ENCODE measurements at places on chromosomes 13 and 19. TPM values are rescaled to one million over a fixed set of nuclear protein-coding genes. Genes with fewer than 3 reads are reported as not detected.
A peak's percentile ranks its signal among the peaks of the same experiment; 100 is the strongest.

PRKCG gene
- not detected for total RNA-seq

DNA sequence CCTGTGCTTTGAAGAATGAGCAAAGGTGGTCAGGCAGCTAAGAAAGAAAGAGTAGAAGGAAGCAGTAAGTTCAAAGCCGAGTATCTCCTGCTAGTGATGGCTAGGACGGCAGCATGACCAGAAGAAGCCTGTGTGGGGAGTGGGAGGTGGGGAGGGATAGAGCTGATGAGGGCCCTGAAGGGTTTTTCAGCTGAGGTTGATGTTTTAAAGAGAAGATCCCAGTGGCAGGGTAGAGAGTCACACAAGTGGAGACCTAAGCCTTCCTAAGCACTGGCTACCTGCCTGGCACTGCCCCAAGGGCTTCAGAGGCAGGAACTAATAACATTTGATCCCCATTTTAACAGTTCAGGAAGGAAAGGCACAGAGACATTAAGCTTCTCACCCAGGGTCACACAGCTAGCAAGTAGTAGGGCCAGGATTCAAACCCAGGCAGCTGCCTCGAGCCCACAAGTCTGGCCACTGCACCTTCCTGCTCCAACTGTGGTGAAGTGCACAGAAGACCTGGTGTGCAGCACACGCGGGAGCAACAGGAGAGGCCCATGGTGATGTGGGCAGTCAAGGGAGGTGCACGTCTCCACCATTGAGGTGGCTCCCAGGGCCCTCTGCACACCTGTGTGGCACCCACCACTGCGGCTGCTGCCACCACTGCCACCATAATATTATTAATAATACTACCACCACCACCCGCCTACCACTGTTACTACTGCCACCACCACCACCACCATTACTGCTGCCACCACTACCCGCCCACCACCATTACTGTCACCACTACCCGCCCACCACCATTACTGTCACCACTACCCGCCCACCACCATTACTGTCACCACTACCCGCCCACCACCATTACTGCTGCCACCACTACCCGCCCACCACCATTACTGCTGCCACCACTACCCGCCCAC, 22.1 kb downstream of the CUL4A start:
- H3K4me3 ChIP-seq = no peak overlapping the region
- H3K27ac ChIP-seq = no peak overlapping the region
- no peak for DNase-seq
- H3K4me1 ChIP-seq = no peaks in the 10 kb centered on the region

- H3K27ac ChIP-seq = peak overlapping the region; percentile 57
- H3K4me1 ChIP-seq = no peaks in the 10 kb centered on the region
- H3K27me3 ChIP-seq = no peaks in the 10 kb centered on the region
- DNase-seq = peak; percentile 89
- H3K36me3 ChIP-seq = peaks cover 16% of the 10 kb centered on the region
- H3K4me3 ChIP-seq = peak overlapping the region; percentile 32
These were observed 24.8 kb downstream of the ZNF473 start for GRCh38 chr19:50050406-50051227.

- no peaks in the 10 kb centered on the region for H3K36me3 ChIP-seq
- H3K27me3 ChIP-seq = no peaks in the 10 kb centered on the region
- no peak for DNase-seq
- H3K27ac ChIP-seq = no peak overlapping the region
- H3K4me3 ChIP-seq = no peak overlapping the region
- peaks cover 16% of the 10 kb centered on the region for H3K4me1 ChIP-seq
These were observed 39.8 kb upstream of the MCF2L start for GRCh38 chr13:112928972-112929782.

- H3K4me1 ChIP-seq = no peaks in the 10 kb centered on the region
- no peaks in the 10 kb centered on the region for H3K27me3 ChIP-seq
- H3K4me3 ChIP-seq = no peak overlapping the region
- peaks cover 46% of the 10 kb centered on the region for H3K36me3 ChIP-seq
- no peak for DNase-seq
These were observed 14.4 kb upstream of the WDR88 start for GRCh38 chr19:33117501-33117900.

CYP4F12 gene
- total RNA-seq = 4.3 TPM

FOSB gene
- total RNA-seq = 19.7 TPM

- no peak overlapping the region for H3K4me3 ChIP-seq
- H3K4me1 ChIP-seq = no peaks in the 10 kb centered on the region
- no peak for DNase-seq
- no peak overlapping the region for H3K27ac ChIP-seq
These were observed 1171.3 kb downstream of the EFNB2 start for GRCh38 chr13:105364191-105364590.

- no peak overlapping the region for H3K4me3 ChIP-seq
- no peaks in the 10 kb centered on the region for H3K4me1 ChIP-seq
- H3K27me3 ChIP-seq = no peaks in the 10 kb centered on the region
- no peak overlapping the region for H3K27ac ChIP-seq
These were observed 154.0 kb upstream of the GPR12 start for GRCh38 chr13:26914624-26915023.

DNA sequence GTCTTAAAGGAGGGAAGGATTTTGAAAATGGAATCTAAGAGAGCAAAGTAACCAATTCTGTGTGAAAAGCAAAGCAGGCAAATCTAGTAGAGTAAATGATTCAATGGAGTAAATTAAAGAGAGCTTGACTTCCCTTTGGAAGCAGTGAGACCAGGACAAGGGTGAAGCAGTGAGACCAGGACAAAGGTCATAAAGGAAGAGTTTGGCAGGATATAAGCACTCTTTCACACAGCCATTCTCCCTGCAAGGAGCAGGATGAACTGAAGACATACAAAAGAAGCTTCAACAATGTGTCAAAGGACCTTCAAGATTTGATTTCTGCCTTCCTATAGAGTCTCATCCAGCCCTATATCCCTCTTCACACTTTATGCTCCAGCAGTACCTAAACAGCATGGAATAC, 123.8 kb downstream of the ENOX1 start:
- H3K36me3 ChIP-seq = no peaks in the 10 kb centered on the region
- no peak overlapping the region for H3K27ac ChIP-seq

- no peak overlapping the region for H3K27ac ChIP-seq
- no peak for DNase-seq
- no peaks in the 10 kb centered on the region for H3K4me1 ChIP-seq
- H3K27me3 ChIP-seq = no peaks in the 10 kb centered on the region
These were observed 550.1 kb downstream of the DACH1 start for GRCh38 chr13:71316792-71317363.

GRCh38 chr19:28489126-28489660, 723.8 kb downstream of the UQCRFS1 start:
- no peak overlapping the region for H3K27ac ChIP-seq
- no peak overlapping the region for H3K4me3 ChIP-seq
- H3K27me3 ChIP-seq = no peaks in the 10 kb centered on the region
- H3K4me1 ChIP-seq = no peaks in the 10 kb centered on the region
- H3K36me3 ChIP-seq = no peaks in the 10 kb centered on the region

GRCh38 chr13:24270639-24271141, 38.7 kb upstream of the C1QTNF9 start:
- H3K36me3 ChIP-seq = no peaks in the 10 kb centered on the region
- DNase-seq = peak; percentile 87
- H3K27ac ChIP-seq = peak overlapping the region; percentile 79
- H3K4me1 ChIP-seq = peaks cover 61% of the 10 kb centered on the region
- H3K27me3 ChIP-seq = no peaks in the 10 kb centered on the region
- peak overlapping the region; percentile 31 for H3K4me3 ChIP-seq

PSPN gene
- total RNA-seq = 0.82 TPM

PTPRS gene
- total RNA-seq = 138 TPM

LILRA5 gene
- total RNA-seq = 3.6 TPM

APC2 gene
- total RNA-seq = 0.04 TPM

- H3K27ac ChIP-seq = no peak overlapping the region
- DNase-seq = no peak
- H3K4me1 ChIP-seq = peaks cover 5% of the 10 kb centered on the region
- H3K4me3 ChIP-seq = no peak overlapping the region
- no peaks in the 10 kb centered on the region for H3K27me3 ChIP-seq
These were observed 113.3 kb upstream of the SPRY2 start for GRCh38 chr13:80454245-80454644.

GRCh38 chr19:38004521-38005223, 97.7 kb downstream of the SIPA1L3 start:
- H3K4me3 ChIP-seq = peak overlapping the region; percentile 49
- peak; percentile 96 for DNase-seq
- H3K36me3 ChIP-seq = no peaks in the 10 kb centered on the region
- H3K4me1 ChIP-seq = no peaks in the 10 kb centered on the region
- H3K27ac ChIP-seq = peak overlapping the region; percentile 80
- no peaks in the 10 kb centered on the region for H3K27me3 ChIP-seq

LILRB5 gene
- 12.0 TPM for total RNA-seq

GRCh38 chr13:52195401-52195837, 36.0 kb upstream of the NEK3 start:
- no peaks in the 10 kb centered on the region for H3K36me3 ChIP-seq
- no peaks in the 10 kb centered on the region for H3K4me1 ChIP-seq
- H3K27me3 ChIP-seq = no peaks in the 10 kb centered on the region

TBC1D17 gene
- total RNA-seq = 27.5 TPM

C19orf33 gene
- total RNA-seq = 48.6 TPM

- DNase-seq = no peak
- no peaks in the 10 kb centered on the region for H3K36me3 ChIP-seq
- no peak overlapping the region for H3K27ac ChIP-seq
- no peaks in the 10 kb centered on the region for H3K4me1 ChIP-seq
- no peak overlapping the region for H3K4me3 ChIP-seq
These were observed 35.3 kb upstream of the RFC3 start for GRCh38 chr13:33782631-33783030.

- no peaks in the 10 kb centered on the region for H3K27me3 ChIP-seq
- H3K4me1 ChIP-seq = no peaks in the 10 kb centered on the region
- no peak overlapping the region for H3K4me3 ChIP-seq
- H3K27ac ChIP-seq = no peak overlapping the region
- DNase-seq = no peak
These were observed 4.0 kb upstream of the PNMA8B start for GRCh38 chr19:46499692-46500091.

- H3K4me1 ChIP-seq = peaks cover 24% of the 10 kb centered on the region
- H3K27ac ChIP-seq = peak overlapping the region; percentile 85
- H3K4me3 ChIP-seq = peak overlapping the region; percentile 59
These were observed 941 bp downstream of the MYPOP start for GRCh38 chr19:45901432-45901911.

- no peak overlapping the region for H3K4me3 ChIP-seq
- no peak for DNase-seq
- no peak overlapping the region for H3K27ac ChIP-seq
- H3K27me3 ChIP-seq = no peaks in the 10 kb centered on the region
- no peaks in the 10 kb centered on the region for H3K36me3 ChIP-seq
- no peaks in the 10 kb centered on the region for H3K4me1 ChIP-seq
These were observed 607.4 kb downstream of the EFNB2 start for GRCh38 chr13:105928048-105928447.

KIR3DL2 gene
- not detected for total RNA-seq

- no peaks in the 10 kb centered on the region for H3K4me1 ChIP-seq
- H3K27me3 ChIP-seq = no peaks in the 10 kb centered on the region
- H3K27ac ChIP-seq = no peak overlapping the region
- DNase-seq = no peak
These were observed 815 bp downstream of the MAP3K10 start for GRCh38 chr19:40191836-40192646.

KXD1 gene
- 60.7 TPM for total RNA-seq

PSG7 gene
- not detected for total RNA-seq

COX6B2 gene
- total RNA-seq = not detected

DNA sequence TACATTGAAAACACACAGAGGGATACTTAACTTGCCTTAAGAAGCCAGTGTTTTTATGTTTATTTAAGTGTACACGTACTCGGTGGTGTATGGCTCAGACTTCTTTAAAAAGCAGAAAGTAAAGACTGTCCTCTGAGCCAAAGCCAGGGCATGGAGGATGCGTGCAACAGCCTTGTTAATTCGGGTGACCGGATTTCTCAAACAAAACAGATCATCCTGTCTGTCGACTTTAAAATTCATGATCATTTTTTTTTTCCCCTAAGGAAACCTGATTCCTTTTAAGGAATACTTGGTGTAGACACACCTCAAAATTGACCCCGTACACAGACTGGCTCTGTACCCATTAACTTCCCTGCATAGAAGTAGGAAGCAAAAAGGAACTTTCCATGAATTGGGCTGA, 124.7 kb upstream of the RNF113B start:
- H3K4me1 ChIP-seq = peaks cover 24% of the 10 kb centered on the region
- no peak for DNase-seq
- no peaks in the 10 kb centered on the region for H3K36me3 ChIP-seq
- no peaks in the 10 kb centered on the region for H3K27me3 ChIP-seq

FOXO1 gene
- total RNA-seq = 17.3 TPM

DNA sequence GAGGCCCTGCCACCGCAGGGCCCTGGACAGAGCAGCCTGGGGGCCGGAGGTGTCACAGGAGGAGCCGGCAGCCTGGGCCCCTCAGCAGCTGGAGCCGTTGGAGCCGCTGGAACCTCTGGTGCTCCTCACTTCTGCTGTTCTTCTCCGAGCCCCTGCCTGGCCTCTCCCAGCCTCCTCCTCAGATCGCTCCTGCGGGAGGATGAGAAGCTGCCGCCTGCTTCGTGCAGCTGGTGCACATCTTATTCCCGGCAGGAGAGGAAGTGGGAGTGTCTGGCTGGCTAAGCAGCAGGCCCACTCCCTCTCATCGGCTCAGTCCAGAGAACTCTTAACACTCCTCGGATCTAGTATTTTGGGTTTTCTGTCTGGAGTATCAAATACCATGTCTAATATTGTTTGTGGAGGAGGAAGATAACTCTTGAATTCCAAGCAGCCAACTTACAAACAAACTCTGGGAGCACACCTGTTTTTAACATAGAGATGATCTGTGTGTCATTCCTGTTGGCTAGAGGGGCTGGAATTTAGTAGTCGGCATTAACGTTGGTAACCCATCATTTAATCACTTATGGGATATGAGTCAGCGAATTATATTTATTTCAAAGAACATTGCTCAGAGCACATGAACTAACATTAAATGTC, 37.1 kb upstream of the RNF113B start:
- no peaks in the 10 kb centered on the region for H3K27me3 ChIP-seq
- no peak overlapping the region for H3K27ac ChIP-seq
- DNase-seq = no peak
- H3K4me3 ChIP-seq = no peak overlapping the region
- H3K4me1 ChIP-seq = peaks cover 26% of the 10 kb centered on the region

RAB20 gene
- total RNA-seq = 15.7 TPM

DNA sequence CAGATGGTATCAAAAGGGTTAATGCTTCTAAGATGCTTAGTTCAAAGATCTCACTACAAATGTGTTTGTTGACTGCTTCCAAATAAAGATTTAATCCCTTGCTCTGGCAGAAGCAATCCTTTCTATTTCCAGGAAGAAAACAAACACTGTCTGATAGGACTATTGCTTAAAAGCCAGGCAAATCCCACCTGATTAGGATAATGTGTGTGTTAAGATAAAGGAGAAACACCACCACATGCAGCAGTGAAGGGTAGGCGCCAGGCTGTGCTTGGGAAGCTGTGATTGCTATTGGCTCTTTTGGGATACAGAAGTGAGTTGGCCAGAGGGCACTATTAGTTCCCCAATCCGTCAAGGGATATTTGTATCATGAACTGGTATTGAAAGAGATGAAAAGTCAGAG, 62.8 kb upstream of the LRCH1 start:
- no peak overlapping the region for H3K4me3 ChIP-seq
- DNase-seq = no peak
- H3K27me3 ChIP-seq = no peaks in the 10 kb centered on the region
- peak overlapping the region; percentile 32 for H3K27ac ChIP-seq
- no peaks in the 10 kb centered on the region for H3K4me1 ChIP-seq

GRCh38 chr19:29120466-29120865, 92.5 kb downstream of the UQCRFS1 start:
- no peak for DNase-seq
- no peaks in the 10 kb centered on the region for H3K4me1 ChIP-seq
- no peak overlapping the region for H3K27ac ChIP-seq
- no peaks in the 10 kb centered on the region for H3K36me3 ChIP-seq
- no peak overlapping the region for H3K4me3 ChIP-seq

Measured in right atrium auricular region (tissue), 2 donors.